Kidney (tissue), 22 donors: ENCODE measurements at places on chromosomes 3 and 15. TPM values are rescaled to one million over a fixed set of nuclear protein-coding genes. Genes with fewer than 3 reads are reported as not detected.

Gene PIGZ
- 1.4 TPM for polyA plus RNA-seq

Gene PLIN1
- 0.86 TPM for polyA plus RNA-seq

Gene TGFBR2
- 81.8 TPM for polyA plus RNA-seq

Gene GOLGA6B
- polyA plus RNA-seq, result not detected

Gene AP4E1
- 2.0 TPM for polyA plus RNA-seq

Gene RASL12
- polyA plus RNA-seq, result 6.7 TPM

Gene SEMA7A
- 2.8 TPM for polyA plus RNA-seq

Gene NR2F2
- polyA plus RNA-seq, result 42.5 TPM

Gene CHST13
- 7.0 TPM for polyA plus RNA-seq

Gene UNC13C
- 0.45 TPM for polyA plus RNA-seq

Gene HDC
- polyA plus RNA-seq, result not detected
